ENCODE measurements at places on chromosomes 1 and 21.

- no peak for DNase-seq
Observed at GRCh38 chr1:12496154-12496961, 121.7 kb downstream of the DHRS3 start.

GRCh38 chr1:116448785-116449385 lies 75.8 kb downstream of the ATP1A1 start:
- DNase-seq = no peak

- no peak for DNase-seq
Observed at GRCh38 chr21:41506611-41507520, 1.1 kb downstream of the TMPRSS2 start.

GRCh38 chr1:1869469-1869868 lies 21.4 kb downstream of the GNB1 start:
- no peak for DNase-seq

DNA sequence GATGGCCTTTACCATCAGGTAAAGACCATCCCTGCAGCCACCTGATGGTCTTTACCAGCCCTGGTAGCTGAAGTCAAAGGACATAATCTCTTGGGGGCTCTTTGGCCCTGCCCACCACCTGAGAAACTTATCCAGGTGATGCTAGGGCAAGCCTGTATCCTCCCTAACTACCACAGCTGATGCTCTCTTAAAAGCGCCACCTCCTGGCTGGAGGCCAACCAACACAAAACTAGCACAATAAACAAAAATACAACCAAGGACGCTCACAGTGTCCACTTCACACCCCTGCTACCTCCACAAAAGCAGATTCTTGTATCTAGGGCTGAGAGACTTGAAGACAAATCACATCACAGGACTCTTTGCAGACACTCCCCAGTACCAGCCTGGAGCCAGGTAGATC lies 357.1 kb upstream of the POU3F1 start:
- no peak for DNase-seq

GRCh38 chr1:62621907-62622306 lies 24.6 kb downstream of the ANGPTL3 start:
- DNase-seq = no peak

GRCh38 chr21:38439957-38440356 lies 58.3 kb downstream of the ERG start:
- DNase-seq = no peak

DNA sequence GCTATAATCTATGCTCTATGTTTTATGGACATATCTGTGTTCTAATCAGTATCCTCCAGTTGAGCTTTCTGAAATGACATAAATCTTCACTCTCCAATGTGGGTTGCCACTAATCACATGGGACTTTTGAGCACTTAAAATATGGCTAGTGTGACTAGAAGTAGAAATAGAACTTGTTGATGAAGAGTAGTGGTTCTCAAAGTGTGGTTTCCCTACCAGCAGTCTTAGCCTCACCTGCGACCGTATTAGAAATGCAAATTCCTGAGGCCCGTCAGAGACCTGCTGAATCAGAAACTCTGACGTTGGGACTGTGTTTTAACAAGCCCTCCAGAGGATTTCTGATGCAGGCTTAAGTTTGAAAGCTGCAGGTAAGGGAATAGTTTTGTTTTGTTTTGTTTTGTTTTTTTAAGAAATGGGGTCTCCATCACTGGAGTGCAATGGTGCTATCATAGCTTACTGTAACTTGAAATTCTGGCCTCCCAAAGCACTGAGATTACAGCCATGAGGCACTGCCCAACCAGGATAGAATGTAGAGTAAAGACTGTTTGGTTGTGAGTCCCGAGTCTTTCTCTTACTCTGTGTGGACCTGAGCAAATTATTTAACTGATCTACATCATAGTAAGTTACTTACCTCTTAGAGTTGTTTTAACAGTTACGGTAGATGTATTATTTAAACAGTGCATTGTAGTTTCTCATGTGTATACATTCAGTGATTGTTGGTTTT lies 21.7 kb downstream of the GLRX2 start:
- no peak for DNase-seq

DNA sequence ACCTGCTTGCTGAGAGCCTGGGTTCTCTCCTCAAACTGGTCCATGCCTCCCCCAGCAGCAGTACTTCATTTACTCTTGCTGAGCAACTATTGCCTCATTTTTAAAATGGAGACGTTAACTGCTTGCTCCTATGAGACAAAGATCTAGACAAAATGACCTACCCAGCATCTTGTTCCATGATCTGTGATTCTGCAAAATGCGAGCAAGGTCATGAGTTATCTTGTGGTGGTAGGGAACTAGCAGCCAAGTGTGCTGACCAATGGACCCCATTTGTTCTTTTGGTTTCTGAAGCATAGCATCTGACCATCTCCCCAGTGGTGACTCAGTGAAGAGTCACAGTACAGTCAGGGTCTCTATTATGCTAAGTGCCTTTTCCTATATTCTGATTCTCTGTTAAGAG lies 40.4 kb downstream of the TBX15 start:
- DNase-seq = no peak

DNA sequence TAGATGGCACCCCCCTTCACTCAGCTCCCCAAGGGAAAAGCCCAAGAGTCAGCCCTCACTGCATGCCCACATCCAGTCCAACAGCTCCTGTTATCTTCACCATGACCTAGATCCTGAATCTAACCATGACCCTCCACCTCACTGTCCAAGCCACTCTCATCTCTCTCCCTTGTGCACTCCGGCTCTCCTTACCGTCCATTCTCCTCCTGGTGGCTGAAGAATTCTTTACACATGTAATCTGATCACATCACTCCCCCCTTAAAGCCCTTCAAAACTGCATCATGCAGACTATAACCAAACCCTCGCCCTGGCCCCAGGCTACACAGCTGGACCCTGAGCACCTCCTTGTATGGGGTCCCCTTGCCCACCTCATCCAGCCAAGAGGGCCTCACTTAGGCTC lies 14.0 kb upstream of the PAQR7 start:
- no peak for DNase-seq

DNA sequence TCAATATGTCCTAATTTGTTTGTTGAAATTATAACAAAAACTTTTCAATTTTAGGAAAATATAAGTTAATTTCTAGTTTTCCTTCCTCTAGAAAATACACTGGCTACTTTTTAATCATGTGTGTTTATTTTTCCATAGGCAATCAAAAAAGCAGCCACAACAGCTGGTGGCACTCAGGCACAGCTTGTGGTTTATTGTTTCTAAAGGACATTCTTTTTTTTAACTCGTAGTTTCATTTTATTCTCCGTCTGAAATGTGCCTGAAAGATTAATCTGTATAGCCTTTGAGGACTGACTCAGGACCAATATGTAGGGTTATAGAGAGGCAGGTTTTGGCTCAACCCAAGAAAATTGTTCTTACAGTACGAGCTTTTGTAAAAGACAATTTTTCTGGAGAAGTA lies 20.7 kb upstream of the STX12 start:
- no peak for DNase-seq
